ENCODE measurements at places on chromosomes 7 and 10.

GRCh38 chr7:38934536-38934935, 25.5 kb upstream of the VPS41 start:
- DNase-seq, result no peak

DNA sequence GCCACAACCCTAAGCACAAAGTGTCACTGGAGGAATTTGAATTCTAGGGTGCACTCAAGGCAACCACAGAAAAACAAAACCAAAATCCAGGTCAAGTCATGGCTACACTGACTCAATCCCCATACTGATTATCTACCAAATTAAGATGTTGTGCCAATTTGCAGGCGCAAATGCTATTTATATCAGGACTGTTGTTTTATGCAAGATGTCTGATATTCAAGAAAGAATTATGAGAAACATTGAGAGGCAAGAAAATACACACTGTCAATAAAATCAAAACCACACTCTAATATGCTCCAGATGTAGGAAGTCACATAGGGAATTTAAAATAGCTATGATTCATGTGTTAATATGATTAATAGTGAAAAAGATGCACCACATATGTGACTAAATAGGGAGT, 141.3 kb upstream of the MINDY3 start:
- DNase-seq, result no peak

DNA sequence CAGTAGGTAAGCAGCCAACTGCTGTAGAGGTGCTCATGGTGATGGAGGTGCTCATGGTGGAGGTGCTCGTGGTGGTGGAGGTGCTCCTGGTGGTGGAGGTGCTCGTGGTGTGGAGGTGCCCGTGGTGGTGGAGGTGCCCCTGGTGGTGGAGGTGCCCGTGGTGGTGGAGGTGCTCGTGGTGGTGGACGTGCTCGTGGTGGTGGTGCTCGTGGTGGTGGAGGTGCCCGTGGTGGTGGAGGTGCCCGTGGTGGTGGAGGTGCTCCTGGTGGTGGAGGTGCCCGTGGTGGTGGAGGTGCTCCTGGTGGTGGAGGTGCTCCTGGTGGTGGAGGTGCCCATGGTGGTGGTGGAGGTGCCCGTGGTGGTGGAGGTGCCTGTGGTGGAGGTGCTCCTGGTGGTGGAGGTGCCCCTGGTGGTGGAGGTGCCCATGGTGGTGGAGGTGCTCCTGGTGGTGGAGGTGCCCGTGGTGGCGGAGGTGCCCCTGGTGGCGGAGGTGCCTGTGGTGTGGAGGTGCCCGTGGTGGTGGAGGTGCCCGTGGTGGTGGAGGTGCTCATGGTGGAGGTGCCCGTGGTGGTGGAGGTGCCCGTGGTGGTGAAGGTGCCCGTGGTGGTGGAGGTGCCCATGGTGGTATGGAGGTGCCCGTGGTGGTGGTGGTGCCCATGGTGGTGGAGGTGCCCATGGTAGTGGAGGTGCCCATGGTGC, 517.3 kb downstream of the PTPRN2 start:
- DNase-seq, result no peak

DNA sequence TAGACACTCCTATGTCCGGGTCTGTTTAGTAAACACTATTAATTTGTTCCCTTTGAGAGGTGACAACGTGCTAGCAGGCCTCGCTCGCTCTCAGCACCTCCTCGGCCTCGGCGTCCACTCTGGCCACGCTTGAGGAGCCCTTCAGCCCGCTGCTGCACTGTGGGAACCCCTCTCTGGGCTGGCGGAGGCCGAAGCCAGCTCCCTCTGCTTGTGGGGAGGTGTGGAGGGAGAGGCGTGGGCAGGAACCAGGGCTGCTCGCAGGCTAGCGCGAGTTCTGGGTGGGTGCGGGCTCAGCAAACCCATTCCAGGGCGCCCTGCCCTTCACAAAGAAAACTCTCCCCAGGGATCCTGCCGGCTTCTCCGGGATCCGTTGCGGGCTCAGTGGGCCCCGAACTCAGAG, 144.4 kb upstream of the CDCA7L start:
- DNase-seq, result no peak

DNA sequence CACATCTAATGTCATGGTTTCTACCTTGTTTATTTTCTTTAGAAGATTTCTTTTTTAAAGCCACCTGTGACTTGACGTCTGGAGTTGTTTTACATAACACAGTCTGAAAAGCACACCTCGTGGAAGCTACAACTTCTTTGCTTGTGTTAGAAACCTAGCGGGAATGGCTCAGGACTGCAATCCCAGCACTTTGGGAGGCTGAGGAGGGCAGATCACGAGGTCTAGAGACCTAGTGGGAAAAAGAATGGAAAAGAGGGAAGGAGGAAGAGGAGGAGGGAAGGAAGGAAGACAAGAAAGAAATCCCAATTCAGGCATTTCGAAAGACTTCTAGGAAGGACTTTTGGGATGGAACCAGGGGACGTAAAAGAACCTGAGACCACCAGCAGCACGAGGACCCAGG, 146.3 kb upstream of the CELF2 start:
- DNase-seq, result no peak

DNA sequence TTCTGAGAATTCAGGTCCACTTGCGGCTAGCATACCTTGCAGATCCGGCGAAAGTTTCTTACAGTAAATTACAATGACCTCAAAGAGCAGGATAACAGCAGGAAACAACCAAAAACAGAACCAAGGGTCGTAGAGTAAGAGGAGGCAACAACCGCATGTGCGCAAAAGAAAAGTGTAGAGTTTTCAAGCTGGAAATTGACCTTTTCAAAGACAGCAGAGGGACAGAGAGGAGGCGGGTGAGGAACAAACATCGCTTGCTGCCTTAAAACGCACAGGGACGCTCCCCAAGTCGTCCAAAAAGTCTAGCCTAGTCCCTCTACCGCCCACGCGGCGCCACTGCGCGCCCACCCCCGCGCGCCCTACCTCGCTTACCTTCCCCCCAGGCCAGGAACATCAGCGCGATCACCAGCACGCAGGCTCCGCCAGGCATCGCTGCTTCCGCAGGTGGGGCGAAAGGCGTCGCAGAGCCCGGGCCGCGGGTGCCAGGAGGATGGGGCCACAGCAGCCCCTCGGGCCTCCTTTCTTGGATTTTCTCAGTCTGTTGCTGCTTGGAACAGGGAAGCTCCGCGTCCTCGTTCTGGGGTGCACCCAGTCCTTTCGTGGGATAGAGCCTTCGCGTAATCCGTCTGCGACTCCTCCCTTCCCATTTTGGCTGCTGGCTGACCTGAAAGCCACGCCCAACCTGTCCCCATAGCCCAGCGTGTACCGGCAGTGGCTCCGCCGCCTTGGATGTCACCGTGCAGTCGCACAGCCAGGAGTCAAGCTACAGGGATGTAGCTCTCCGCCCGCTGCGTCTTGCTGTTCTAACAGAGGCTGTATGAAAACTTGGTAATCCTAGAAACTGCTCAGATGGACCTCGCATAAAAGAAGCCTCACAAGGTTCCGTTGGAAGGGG, at the start of gene VWDE:
Gene VWDE, minus strand, starts transcription at position 579 of the 895 bp plus-strand sequence. Its CDS starts 149 bp downstream, at position 430.
- peak; percentile 78 for DNase-seq

GRCh38 chr10:3068968-3069737, 1.8 kb downstream of the PFKP start:
- peak; percentile 49 for DNase-seq

DNA sequence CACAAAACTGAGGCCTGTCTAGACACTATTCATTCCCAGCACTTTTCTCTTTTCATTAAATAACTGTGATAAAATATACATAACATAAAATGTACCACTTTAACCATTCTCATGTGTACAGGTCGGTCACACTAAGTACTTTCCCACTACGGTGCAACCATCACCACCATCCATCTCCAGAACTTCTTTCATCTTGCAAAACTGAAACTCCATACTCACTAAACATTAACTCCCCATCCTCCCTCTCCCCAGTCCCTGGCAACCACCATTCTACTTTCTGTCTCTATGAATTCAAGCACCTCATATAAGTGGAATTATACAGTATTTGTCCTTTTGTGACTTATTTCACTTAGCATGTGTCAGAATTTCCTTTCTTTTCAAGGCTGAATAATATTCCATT, 53.0 kb downstream of the ARHGAP12 start:
- no peak for DNase-seq

DNA sequence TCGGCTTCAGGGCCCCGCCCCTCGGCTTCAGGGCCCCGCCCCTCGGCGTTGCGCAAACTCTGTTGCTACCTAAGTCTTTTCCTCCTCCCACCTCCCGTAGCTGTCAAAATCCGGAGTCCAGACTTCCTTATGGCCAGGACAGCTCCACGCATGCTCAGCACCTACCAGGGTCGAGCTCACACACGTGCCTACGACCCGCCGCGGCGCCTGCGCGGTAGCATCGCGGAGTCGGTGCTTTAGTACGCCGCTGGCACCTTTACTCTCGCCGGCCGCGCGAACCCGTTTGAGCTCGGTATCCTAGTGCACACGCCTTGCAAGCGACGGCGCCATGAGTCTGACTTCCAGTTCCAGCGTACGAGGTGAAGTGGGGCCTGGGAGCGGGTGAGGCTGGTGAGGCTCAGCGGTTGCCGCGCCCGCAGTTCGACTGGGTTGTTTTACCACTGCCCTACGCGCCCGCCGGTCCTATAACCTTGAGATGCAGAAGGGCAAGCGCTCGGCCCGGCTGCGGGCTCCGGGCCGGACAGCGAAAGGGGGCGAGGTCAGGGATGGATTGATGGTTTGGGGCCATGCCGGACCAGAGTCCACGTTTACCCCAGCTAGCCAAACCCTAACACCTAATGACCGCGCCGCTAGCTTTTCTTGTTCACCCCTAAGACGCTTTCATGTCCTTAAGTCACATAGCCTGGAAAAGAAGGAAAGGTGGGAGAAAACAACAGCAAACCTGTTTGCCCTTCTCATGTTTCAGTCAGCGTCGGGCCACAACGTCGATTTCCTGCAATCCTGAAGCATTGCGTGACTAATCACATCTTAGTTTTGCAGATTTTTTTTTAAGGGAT, at the start of gene CISD1:
Gene CISD1, plus strand, starts transcription at position 217 of the 836 bp plus-strand sequence. Its CDS starts 112 bp downstream, at position 329.
- peak; percentile 99 for DNase-seq

GRCh38 chr7:53397911-53398310, 362.5 kb downstream of the POM121L12 start:
- no peak for DNase-seq

DNA sequence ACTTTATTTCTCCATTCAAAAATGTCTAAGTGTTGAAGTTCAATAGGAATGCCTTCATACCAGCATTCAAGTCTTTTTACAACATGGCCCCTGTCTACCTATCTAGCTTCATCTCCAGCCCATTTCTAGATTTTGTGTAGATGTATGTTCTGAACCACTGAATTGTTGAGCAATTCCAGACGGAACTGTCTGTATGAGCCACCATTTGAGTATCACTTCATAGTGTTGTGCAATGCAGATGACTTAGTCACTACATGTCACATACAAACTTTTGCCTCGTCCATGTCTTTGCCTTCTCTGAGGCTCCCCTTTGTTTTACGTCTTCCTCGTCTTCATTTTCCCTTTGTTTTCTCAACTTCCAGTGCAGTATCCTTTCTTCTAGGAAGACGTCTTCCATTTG, 118.1 kb downstream of the INHBA start:
- no peak for DNase-seq

DNA sequence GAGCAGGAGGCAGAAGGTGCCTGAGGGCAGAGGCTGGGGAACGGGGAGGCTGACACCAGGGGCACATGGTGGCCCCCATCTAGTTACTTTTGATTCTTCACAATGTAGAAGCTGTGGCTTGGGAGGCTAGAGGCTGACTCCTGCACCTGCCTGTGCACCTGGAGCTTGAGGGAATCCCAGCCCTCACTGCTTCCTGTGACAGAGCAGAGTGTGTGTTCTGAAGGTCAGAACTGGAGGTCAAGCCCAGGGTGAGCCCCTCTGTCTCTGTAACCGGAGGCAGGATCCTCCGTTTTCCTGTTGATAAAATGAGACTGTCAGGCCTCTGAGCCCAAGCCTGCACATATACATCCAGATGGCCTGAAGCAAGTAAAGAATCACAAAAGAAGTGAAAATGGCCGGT, 124.8 kb downstream of the ACTR3B start:
- no peak for DNase-seq

GRCh38 chr7:83478616-83479015, 170.3 kb downstream of the SEMA3E start:
- no peak for DNase-seq

- no peak for DNase-seq
These were observed 231.1 kb downstream of the ADAM12 start for GRCh38 chr10:126157189-126157588.

DNA sequence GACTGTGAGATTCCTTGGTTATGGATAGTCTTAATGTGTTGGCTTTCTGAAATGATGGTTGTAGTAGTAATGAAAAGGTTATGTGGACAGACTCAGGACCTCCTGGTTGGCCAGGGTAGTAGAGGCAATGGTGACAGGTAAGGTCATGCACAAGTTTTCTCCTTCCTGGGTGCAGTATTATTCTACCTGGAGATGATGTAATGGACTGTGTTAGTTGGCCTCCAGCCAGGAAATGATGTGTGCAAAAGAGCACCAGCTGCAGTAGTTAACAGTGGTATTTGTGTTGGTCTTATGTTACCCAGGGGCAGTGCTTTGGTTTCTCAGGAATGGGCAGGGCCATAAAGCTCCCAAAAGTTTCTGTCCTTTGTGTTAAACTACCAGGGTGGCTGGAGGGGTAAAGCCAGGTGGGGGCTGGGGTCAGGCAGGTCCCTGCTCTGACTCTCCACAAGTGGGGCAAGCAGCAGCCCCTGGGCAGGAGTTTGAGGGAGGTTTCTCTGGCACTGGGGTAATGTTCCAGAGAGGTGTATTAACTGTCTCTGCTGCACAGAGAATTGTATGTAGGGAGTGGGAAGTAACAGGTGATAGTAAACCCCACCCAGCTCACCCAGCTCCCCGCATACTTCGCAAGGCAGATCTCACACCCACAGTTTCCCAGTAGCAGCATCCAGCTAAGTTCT, 36.3 kb downstream of the GPR22 start:
- no peak for DNase-seq

DNA sequence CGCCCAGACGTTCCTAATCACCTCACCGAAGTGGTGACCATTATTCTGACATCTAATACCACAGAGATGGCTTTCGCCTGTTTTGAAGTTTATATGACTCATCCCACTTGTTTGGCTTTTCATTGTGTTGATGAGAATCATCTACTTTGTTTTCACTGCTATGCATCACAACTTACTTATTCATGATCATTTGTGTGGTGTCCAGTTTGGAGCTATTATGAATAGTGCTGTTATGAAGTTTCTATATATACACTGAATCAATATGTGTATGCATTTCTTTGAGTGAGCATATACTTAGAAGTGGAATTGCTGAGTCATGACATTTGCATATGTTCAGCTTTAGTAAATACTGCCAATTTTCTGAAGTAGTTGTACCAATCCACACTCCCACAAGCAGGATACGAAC, 38.6 kb upstream of the TNKS2 start:
- no peak for DNase-seq

- DNase-seq, result no peak
These were observed 71.3 kb downstream of the DENND11 start for GRCh38 chr7:141630621-141631020.

GRCh38 chr10:64619102-64619501, 1097.9 kb downstream of the REEP3 start:
- DNase-seq, result no peak

DNA sequence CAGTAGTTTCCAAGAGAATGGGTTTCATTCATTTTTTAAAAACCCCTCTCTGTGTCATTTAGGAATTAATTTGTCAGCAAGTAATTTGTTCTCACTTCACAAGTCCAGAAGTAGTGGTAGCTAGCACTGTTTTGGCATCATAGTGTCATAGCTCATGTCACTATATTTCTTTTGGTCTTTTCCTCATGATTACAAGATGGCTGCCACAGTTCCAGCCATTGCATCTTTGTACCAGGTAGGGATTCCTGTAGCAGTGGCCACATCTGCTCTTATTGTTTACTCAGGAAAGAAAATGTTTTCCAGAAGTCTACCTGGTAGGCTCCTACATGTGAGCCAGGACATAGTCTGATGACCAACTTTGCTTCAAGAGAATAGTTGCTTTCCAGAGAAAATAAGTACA, 16.2 kb downstream of the GALNT17 start:
- DNase-seq, result no peak

Measured in GM06990 (cell line).